Ovary (tissue), 10 donors: ENCODE measurements at places on chromosomes 1 and 21. TPM values are rescaled to one million over a fixed set of nuclear protein-coding genes. Genes with fewer than 3 reads are reported as not detected.

DNA sequence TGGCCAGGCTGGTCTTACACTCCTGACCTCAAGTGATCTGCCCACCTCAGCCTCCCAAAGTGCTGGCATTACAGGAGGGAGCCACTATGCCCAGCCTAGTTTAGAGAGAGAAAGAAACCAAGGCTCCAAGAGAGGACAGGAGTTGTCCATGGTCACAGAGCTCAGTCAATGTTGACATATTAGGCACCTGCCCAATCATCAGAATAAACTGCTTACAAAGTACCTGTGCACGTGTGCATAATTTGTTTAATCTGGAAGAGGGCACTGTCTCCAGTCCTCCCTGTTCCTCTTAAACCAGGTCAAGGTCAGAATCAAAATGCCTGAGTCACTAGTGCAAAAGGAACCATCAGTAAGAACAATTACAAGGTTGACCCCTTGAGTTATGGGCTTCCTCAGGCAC is 20.3 kb upstream of the MPZL1 start:
- DNase-seq: no peak

GRCh38 chr1:145784409-145784808 is 39.5 kb downstream of the RNF115 start:
- DNase-seq: no peak

DNA sequence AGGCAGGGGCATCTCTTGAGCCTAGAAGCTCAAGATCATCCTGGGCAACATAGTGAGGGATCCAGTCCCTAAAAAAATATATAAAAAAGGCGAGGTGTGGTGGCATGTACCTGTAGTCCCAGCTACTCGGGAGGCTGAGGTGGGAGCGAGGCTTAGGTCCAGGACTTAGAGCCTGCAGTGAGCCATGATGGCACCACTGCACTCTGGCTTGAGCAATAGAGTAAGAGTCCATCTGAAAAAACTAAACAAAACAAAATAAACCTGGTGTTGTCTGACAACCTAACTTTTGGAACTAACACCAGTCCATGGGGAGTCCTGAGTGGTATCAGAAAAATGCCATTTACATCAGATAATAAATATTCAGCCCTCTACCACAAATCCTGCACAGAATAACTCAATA is 110.1 kb upstream of the NRIP1 start:
- no peak for DNase-seq

- DNase-seq: no peak
These were observed 69.1 kb downstream of the DYRK1A start for GRCh38 chr21:37435711-37436110.

- DNase-seq: no peak
These were observed 24.6 kb downstream of the PKP1 start for GRCh38 chr1:201307760-201308499.

CASP9 gene
- 13.4 TPM for total RNA-seq

GRCh38 chr1:38918568-38918967 is 23.1 kb downstream of the RHBDL2 start:
- no peak for DNase-seq

- DNase-seq: no peak
These were observed 6.9 kb upstream of the TMEM81 start for GRCh38 chr1:205091043-205091740.

FMN2 gene
- total RNA-seq: 4.2 TPM

TEX38 gene
- total RNA-seq: 0.45 TPM

DNA sequence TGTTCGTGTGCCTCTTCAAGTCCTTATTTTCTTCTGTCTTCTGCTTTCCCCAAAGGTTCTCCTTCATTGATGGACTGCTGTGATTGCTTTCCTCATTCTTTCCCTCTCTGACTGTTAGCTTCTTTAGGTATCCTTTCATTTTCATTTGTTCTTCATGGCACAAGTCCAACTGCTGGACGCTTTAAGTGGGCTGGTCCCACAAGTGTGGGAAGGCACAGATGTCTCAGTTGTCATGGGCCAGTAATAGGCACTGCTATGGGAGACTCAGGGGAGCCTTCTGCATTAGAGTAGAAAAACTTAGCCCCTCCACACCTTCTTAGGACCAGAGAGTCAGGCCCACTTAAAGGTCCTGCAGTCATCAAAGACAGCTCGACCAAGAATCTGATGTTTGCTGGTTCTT is 122.3 kb upstream of the C1orf105 start:
- DNase-seq: no peak

- peak; percentile 88 for DNase-seq
These were observed 632.0 kb downstream of the SMYD3 start for GRCh38 chr1:245874942-245875580.

GRCh38 chr1:59597420-59598119 is 217.2 kb upstream of the HOOK1 start:
- no peak for DNase-seq

DNA sequence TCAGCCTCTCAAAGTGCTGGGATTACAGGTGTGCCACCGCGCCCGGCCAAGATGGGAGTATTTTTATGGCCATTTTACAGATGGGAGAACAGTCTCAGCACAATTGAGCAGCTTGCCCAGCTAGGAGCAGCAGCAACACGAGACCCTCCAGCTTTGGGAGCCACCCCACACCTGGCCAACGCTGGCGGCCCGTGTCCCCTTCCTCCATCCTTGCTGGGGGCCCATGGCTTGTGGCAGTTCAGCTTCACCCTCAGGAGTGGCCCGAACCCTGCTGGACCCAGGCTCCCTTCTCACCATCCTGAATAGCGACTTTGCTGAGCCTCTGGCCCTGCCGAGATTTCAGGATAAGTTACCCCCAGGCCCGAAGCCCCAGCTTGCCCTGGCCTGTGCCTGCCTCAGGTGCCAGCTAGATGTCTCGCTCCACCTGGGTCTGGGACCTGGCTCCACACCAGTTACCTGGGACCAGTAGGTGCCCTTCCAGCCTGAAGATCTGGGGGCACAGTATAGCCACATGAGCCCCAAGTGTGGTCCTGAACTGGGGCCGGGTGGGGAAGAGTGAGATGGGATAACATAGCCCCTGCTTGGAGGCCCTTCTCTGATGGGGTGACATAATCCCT is 19.2 kb downstream of the SLC66A1 start:
- no peak for DNase-seq

DNA sequence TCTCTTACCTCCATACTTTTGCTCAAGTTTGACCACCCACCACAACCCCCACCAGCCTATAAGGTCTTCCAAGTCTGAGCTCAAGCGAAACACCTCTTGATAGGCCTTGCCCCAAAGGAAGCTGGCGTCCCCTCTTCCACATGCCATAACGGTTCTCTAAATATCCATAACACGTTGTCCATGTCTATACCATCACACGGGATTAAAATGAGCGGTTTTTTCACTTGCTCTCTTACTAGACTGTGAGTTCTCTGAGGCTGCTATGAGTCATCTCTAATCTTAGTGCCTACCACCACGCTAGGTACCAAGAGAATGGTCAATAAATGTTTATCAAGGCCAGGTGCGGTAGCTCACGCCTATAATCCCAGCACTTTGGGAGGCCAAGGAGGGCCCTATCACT is 41.0 kb downstream of the WASF2 start:
- DNase-seq: no peak

- no peak for DNase-seq
These were observed 160.6 kb downstream of the LIPI start for GRCh38 chr21:14050121-14050520.

DNA sequence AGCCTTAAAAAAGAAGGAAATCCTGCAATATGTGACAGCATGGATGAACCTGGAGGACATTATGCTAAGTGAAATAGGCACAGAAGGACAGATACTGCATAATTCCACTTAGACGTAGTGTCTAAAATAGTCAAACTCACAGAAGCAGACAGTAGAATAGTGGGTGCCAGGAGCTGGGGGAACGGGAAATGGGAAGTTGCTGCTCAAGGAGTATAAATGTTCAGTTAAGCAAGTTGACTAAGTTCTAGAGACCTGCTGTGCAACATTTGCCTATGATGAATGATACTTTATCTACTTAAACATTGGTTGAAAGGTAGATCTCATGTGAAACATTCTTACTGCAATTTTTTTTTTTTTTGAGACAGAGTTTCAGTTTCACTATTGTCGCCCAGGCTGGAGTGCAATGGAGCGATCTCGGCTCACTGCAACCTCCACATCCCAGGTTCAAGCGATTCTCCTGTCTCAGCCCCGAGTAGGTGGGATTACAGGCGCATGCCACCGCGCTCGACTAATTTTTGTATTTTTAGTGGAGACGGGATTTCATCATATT is 197.8 kb downstream of the HIVEP3 start:
- DNase-seq: no peak

ERRFI1 gene
- 86.4 TPM for total RNA-seq

NHLH1 gene
- total RNA-seq: not detected

ANXA9 gene
- total RNA-seq: 6.9 TPM

DNA sequence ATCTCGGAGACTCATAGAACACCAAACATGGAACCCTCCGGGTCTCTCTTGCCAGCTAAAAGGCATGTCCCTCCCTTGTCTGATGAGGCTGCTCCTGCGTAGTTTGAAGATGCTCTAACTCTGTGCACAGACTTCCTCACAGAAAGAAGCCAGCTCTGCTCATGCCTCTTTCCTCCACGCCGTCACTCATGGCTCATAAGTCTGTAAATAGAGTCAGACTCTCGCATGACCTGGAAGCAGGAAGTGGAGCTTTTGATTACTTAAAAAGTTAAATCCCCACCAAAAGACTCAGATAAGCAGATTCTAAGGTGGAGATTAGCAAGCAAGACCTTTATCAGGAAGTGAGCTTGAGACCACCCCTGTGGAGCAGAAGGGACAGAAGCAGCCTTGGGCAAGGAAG is 171.6 kb downstream of the TRIM33 start:
- no peak for DNase-seq

- no peak for DNase-seq
These were observed 163.2 kb upstream of the CAMK1G start for GRCh38 chr1:209420276-209420675.

TEDDM1 gene
- total RNA-seq: not detected

DNA sequence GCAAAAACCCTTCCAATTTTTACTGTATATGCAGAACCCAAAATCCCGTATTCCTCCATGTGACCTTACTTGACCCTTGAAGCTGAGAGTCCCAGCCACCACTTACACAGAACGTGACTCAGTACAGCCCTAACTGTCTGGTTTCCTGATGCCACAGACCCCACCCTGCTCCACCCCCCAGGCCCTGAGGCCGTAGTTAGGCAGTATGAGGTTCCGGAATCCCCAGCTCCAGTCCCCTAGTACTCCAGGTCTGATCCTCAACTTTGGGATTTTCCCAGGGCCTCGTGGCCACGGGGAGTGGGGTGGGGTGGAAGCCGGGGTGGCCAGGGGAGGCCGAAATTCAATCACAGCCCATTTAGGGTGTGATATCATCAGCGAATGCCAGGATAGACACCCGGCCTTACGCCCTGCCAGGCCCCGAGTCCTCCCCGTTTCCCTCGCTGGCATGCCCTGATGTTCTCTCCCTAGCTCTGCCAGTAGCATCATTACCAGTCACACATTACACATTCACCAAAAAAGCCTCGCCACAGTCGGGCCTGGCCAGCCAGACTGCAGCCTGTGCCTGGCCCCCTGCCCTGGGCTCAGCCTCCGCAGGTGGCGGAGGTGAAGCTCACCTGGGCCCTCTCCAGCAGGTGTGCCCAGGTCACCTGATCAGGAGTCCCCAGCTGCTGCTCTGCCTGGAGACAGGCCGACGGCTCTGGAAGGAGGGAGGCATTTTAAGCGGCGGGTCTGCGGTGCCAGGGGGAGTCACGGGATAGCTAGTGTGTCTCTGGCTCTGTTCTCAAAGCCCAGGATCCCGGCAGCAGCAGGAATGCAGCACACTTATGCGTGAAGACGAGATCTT is 70.8 kb downstream of the SCCPDH start:
- DNase-seq: no peak

MMEL1 gene
- total RNA-seq: 7.9 TPM

GRCh38 chr1:231045286-231045685 is 5.2 kb upstream of the FAM89A start:
- no peak for DNase-seq

DNA sequence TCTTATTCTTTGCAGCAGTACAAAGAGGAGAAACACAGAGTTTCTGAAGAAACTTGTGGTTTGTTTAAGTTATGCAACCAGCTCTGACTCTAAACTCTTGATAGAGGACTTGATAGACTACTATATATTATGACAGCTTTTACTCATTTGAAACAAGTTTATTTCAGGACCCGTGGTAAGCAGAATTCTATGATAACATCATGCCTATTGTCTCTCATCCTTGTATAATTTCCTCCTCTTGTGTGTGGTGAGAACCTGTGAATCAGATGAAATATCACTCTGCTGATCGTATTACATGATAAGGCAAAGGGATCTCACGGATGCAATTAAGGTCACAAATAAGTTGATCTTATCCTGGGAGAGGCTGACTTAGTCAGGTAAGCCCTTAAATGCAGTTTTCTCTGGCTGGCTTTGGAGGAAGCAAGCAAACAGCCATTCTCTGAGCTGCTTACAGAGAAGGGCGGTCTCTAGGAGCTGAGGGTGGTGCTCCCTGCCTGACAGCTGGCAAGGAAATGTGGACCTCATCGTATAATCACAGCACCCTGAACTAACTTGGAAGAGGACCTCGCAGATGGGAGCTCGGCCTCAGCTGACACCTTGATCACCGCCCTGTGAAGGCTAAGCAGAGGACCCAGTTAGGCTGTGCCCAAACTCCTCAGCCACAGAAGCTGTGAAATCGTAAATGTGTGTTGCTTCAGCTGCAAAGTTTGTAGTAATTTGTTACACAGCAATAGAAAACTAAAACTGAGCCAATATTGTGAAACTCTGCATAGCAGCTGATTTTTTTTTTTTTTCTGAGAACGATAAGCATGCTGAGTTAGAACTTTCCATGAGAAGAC is 151.1 kb upstream of the DPT start:
- DNase-seq: peak; percentile 35

GREM2 gene
- 6.0 TPM for total RNA-seq

DNAJC6 gene
- total RNA-seq: 1.0 TPM

THEM5 gene
- total RNA-seq: not detected
